ENCODE measurements at places on chromosomes 3 and 15.

- no peak for DNase-seq
These were observed 56.9 kb downstream of the ROPN1B start for GRCh38 chr3:126025862-126026261.

GRCh38 chr15:61032600-61033286, 196.4 kb downstream of the RORA start:
- no peak for DNase-seq

DNA sequence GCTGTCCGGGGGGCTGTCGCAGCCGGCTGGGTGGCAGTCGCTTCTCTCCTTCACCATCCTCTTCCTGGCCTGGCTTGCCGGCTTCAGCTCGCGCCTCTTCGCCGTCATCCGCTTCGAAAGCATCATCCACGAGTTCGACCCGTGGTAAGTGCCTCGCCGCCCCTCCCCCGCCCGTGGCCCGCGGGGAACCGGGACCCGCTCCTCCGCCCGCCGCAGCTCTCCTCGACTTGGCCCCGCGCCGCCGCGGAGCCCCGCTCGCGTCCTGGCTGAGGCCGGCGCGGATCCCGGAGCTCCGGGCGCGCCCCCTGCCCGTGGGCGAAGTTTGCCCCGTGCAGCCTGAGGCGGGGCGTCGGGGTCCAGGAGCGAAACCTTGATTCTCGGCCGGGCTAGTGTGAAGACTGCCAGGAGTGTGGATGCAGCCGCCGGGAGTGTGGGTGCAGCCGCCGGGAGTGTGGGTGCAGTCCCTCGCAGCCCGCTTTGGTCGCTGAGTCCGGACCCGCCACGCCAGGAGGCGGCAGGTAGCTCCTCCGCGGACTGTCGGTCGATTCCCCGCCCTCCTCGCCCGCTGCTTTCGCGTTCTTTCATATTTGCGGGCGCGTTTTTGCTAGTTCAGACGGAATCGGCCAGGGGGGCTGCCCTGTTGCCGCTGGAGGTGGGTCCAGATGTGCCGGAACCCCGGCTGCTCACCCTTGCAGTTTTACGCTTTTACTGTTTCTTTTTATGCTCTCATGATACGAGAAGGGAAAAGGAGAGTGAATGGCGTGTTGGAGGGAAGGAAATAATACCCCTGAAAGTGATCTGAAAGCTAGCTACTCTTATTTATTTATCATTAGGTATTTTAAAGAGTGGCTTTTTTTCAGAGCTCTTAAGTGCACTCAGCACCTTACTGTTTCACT, 692 bp downstream of the STT3B start:
- peak; percentile 45 for DNase-seq

DNA sequence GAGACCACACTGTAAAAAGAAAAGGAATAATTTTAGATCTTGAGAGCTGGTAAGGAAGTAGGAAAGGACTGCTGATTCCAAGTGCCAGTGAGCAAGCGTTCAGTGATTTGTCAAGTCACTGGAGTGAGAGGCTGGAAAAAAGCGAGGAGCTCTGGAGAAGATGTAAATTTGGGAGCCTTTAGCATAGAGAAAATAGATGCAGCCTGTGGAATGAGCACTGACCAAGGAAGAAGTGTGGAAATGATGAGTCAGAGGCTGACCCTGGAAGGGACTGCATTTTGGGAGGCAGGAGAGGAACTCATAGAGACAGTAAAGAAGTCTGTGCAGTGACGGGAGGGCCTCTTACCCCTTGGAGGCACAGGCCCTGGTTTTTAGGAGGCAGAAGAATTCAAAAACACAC, 17.1 kb upstream of the ABTB1 start:
- no peak for DNase-seq

GRCh38 chr15:64004587-64004986, 41.7 kb downstream of the DAPK2 start:
- DNase-seq: no peak

DNA sequence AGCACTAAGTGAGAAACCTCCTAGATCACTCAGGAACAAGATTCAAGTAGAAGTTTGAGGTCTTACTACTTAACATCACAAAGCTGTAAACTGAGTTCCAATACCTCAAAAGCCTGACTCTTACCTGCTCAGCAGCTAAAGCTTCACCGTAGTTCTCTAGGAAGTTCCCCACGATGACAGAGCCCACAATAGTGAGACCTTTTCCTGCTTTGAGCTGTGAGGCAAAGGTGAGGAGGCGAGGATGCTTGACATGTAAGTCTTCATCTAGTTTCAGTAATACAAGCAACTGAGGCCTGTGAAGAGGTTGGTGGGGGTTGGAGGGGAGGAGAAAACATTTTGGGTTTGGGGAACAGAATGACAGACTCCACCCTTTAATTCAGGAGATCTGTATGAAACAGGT, 15.7 kb downstream of the EMC4 start:
- DNase-seq: no peak

GRCh38 chr15:89888214-89888804, 5.5 kb downstream of the AP3S2 start:
- no peak for DNase-seq

DNA sequence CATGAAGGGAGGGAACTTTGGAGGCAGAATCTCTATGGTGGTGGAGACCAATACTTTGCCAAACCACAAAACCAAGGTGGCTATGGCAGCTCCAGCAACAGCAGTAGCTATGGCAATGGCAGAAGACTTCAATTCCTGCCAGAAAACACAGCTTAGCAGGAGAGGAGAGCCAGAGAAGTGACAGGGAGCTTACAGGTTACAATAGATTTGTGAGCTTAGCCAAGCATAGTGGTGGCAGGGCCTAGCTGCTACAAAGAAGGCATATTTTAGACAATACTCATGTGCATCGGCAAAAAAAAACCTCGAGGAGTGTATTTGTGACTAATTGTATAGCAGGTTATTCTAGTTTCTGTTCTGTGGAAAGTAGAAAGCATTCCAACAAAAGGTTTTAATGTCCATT, 6.4 kb upstream of the CSTA start:
- no peak for DNase-seq

- DNase-seq: no peak
These were observed 226.0 kb downstream of the SNRPN start for GRCh38 chr15:25180606-25181292.

DNA sequence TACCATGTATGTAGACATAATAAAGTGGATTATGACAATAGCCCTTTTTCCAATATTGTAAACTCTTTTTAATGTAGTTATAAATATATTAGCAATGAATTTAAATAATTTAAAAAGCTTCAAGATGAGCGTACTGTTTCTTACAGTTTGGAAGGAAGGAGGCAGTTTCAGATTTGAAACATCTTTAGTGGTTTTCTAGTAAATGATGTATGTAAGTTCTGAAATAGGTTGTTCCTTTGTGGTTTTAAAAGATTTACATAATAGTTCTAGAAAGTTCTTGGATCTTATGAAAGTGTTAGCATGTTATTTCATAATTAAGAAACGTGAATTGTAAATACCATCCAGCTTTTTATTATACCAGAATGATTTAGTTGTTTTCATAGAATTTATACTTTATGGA, 16.0 kb downstream of the DNAJC19 start:
- no peak for DNase-seq

GRCh38 chr3:115113367-115113766, 33.7 kb downstream of the ZBTB20 start:
- DNase-seq: no peak

GRCh38 chr3:171142985-171143384, 116.5 kb upstream of the SLC2A2 start:
- DNase-seq: no peak

GRCh38 chr3:48157202-48157840, 30.9 kb downstream of the CDC25A start:
- no peak for DNase-seq

DNA sequence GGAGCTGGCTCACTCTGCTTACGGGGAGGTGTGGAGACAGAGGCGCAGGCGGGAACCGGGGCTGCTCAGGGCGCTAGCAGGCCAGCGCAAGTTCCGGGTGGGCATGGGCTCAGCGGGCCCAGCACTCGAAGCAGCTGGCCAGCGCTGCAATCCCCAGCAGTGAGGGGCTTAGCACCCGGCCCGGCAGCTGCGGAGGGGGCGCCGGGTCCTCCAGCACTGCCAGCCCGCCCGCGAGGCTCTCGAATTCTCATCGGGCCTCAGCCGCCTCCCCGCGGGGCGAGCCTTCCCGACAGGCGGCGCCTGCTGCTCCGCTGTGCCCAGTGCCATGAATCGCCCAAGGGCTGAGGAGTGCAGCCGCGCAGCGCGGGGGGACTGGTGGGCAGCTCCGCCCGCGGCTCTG, 78.6 kb upstream of the MITF start:
- no peak for DNase-seq

- DNase-seq: no peak
These were observed 74.5 kb upstream of the LARS2 start for GRCh38 chr3:45313743-45314403.

- DNase-seq: no peak
These were observed 38.4 kb upstream of the CGNL1 start for GRCh38 chr15:57337868-57338411.

DNA sequence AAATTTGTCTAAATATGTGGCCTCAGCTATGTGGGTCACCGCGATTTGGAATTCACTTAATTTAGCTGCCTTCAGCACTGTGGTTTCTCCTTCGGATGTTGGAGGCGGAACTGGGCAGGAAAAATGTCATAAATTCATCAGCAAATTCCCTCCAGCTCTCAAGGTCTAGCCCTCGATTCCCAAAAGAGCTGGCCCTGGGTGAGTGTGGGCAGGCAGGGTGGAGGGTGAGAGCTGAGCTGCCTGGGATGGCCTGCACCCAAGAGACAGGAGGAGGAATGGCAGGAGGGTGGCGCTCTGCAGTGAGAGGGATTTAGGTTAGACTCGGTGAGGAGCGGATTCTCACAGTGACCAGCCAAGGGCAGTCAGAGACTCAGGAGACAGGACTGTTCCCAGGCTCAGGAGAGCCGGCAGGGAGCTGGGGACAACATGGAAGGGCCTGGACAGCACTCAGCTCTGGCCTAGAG, 57.1 kb downstream of the FEM1B start:
- DNase-seq: no peak

- DNase-seq: no peak
These were observed 1.7 kb upstream of the GPR87 start for GRCh38 chr3:151318313-151318712.

DNA sequence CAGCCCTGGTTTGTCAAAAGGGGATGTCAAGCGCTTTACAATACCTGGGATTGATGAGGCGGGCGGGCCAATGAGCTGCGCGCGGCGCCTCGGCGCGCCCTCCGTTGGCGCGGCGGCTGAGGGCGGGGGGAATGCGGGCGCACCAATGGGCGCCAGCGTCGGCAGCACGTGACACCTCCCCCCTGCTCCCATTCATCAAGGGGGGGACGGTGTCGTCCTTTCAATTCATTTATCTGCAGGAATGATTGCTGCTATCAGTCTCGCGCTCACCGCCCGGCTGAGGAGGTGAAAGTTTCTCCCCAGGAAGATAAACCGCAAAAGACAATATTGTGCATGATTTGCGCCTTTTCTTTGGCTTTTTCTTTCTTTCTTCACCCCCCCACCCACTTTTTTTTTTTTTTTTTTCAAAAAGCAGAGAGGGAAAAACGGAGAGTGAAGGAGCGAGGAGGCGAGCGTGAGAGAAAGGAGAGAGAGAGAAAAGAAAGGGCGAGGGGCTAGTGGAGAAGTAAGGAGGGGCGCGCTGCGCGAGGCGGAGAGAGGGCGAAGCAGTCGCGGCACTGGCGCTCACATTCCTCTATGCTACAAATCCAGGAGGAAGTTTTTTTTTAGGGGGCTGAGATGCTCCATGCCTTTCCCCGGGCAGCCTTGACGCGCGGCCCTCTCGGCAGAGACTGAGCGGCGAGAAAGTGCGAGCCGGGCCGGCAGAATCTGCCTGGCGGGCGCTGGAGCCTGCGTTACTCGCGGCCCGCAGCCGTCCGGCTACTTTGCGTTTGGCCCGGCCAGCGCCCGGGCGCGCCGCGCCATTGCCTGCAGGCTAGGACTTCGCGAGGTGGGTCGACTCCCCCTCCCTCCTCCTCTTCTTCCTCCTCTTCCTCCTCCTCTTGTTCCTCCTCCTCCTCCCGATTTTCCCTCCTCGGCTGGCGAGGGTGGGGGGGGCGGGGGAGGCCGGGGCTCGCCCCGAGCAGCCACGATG, at the start of gene ZIC1:
TSS of gene ZIC1 (plus strand) at position 223 of the 973 bp plus-strand sequence. CDS start at position 971, 748 bp downstream.
- DNase-seq: no peak

- no peak for DNase-seq
These were observed 242.3 kb upstream of the ROBO1 start for GRCh38 chr3:80010021-80010571.

DNA sequence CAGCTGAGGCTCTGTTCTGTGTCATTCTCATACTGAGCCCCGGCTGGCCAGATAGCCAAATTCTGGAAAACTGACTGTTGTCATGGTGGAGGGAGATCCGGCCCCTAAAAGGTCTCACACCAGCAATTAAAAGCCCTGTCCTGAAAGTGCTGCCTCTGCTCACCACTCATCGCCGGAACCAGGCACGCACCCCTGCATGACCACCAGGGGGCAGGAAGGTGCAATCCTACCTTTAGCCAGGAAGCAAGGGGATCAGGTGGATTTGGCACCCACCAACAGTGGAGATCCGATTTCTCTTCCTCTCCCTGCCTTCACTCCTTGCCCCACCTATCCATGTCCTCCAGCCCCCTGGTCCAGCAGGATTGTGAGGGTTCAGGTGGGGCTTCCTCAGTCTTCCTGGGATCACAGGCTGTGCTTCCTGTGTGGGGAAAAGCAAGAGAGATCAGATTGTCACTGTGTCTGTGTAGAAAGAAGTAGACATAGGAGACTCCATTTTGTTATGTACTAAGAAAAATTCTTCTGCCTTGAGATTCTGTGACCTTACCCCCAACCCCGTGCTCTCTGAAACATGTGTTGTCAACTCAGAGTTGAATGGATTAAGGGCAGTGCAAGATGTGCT, 16.1 kb upstream of the CACNA2D2 start:
- DNase-seq: peak; percentile 89

- no peak for DNase-seq
These were observed 861.6 kb downstream of the ROBO1 start for GRCh38 chr3:78906245-78906644.

GRCh38 chr3:99504258-99504657, 134.1 kb upstream of the COL8A1 start:
- DNase-seq: no peak

DNA sequence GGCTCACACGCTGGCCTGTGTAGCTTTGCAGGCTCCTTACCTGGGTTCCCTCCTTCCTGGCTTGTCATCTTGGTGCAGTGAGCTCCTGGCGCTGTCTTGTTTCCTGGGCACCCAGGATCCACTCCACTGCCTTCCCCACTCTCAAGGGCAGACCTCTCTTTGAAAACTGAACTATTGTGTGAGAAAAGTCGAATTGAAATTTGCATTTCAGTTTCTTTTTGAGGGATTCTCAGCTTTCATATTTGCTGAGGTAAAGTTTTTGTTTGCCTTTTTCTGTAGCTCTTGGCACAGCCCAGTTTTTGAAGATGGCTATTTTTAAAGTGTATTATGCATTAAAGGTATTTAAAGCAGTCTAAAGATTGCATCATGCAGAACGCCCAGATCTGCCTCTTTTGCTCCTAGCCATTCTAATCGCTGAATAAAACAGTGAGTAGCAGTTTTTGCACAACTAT, 70.1 kb downstream of the CCK start:
- DNase-seq: no peak
